H9 (cell line): ENCODE measurements at places on chromosomes 12 and 14.

DNA sequence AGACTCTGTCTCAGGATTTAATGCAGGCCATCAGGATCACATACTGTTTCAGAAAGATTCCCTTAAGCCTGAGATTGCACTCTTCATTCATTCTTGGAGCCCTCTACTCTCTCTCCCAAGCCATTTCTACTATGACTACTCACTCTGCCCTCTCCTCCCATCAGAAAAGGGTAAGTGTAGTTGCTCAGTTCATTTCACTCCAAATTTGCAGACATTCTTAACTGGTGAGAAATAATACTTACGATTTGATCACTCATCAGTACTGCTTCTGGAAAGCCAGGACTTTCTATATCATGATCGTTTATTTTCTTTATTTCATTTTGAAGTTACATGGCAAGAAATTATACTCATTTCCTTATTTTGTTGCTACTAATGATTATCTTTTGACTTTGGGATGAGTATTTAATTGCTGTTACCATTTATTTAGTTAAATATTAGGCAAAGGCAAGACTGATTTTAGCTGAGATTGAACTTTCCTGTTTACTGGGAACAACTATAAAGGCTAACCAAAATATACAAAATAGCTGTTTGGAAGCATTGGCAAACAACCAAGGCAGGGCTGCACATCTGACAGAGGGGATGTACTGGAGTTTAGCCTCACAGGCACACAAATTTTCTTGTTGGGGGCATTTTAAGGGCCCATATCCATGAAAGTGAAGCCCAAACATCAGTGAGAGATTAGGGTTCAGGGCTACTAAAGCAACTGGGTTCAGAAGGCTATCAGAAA, 4.1 kb upstream of the RERG start:
- DNase-seq = no peak

- peak; percentile 75 for DNase-seq
Measured at GRCh38 chr12:49019443-49020324, 1.1 kb upstream of the PRKAG1 start.

GRCh38 chr12:5506295-5506694, 74.4 kb downstream of the NTF3 start:
- no peak for DNase-seq

- no peak for DNase-seq
Measured at GRCh38 chr12:14618983-14619382, 51.3 kb upstream of the PLBD1 start.

GRCh38 chr12:46299851-46300250, 31.0 kb upstream of the SLC38A1 start:
- no peak for DNase-seq

GRCh38 chr14:57530571-57530970, 36.9 kb upstream of the CCDC198 start:
- DNase-seq = no peak

- DNase-seq = no peak
Measured at GRCh38 chr12:10617863-10618262, 4.5 kb upstream of the MAGOHB start.

DNA sequence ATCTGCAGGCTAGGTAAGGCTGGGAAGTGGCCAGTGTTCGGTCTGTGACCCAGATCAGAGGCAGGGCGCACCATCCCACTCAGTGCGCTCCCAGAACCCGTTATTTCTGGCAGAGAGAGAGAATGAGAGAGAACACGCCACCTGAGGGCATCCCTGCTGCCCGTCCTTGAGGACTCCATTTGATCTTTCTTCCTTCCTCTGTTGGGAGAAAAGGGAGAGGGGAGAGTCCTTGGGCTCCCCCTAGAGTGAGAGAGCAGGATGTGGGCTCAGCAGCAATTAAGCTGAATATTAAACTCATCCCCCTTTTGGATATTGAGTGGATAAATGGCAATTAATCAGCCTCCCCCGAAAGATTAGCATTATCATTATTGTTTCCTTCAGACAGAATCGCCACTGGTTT, 70.6 kb downstream of the IFT43 start:
- peak; percentile 34 for DNase-seq

DNA sequence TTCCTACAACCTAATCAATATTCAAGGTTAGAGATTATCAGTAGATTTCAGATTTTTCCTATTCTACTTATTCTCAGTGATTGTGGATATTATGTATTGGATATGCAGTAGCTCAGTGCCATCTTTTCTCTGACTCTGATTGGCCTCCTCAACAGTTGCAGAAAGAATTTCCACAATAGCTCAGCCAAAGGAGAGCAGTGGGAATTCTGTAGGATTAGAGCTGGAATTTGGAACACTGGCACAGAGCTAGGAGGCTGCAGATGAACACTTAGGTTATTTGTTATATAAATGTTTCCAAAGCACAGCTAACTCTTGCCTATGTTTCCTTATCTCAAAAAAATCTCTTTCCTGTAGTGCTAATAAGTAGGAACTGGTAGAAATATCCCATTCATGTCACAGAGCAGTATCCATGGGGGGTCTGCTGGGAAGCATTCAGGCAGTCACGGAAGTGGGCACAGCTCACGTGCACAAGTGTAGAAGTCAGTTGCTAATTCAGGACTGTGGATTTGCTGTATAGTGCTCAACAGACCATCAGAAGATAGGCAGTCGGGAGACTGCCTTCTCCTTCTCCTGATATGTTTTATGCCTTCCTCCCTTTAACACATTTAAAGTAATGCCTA, 116.2 kb upstream of the TMEM260 start:
- DNase-seq = no peak

DNA sequence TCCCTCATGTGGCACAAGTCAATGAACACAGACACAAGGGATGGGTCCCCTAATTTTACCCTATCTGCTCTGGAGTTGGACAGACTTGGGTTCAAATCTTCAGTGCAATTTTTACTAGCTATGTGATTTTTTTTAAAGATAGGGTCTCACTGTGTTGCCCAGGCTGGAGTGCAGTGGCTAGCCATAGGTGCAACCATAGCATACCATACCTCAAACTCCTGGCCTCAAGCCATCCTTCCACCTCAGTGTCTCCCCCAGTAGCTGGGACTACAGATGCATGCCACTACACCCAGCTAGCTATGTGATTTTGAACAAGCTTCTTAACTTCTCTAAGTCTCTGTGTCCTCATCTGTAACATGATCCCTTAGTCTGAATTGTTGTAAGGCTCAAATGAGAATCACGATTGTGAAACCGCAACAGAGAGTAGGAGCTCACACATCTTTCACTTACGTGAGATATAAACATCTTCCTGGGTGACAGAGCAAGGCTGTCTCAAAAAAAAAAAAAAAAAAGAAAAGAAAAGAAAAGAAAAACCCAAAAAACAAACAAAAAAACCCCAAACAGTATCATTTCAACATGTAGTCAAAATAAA, 4.7 kb downstream of the CALCOCO1 start:
- no peak for DNase-seq

- DNase-seq = no peak
Measured at GRCh38 chr14:95906591-95906990, 30.0 kb downstream of the TUNAR start.

DNA sequence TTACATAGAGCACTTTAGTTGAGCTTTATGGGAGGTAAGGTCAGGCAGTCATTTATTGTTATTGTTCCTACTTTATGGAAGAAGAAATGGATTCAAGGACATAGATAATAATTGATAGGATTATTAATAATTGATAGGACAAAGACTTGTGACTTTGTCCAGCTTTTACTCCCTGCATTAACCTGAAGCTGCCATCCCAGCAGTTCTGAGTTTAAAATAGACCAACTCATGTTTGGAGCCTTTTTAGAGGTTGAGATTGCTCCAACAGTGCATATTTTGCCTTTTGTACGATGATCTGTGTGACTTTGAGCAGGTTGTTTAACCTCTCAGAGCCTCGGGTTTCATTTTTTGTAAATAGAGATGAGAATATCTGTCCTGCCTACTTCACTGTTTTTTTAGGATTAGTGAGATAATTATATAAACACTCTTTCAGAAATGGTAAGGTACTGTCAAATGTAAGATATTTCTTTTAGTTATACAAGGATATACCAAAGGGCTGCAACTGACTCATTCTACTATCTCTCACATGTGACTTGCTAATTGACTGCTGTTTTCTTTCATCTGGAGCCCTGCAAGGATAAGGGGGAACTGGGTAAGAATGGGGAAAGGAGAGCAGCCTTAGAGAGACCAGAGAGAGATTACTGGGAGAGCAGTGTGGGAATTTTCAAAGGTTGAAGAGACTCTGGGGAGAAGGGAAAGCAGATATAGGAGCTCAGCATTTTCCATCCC, 15.3 kb downstream of the WDR20 start:
- no peak for DNase-seq

DNA sequence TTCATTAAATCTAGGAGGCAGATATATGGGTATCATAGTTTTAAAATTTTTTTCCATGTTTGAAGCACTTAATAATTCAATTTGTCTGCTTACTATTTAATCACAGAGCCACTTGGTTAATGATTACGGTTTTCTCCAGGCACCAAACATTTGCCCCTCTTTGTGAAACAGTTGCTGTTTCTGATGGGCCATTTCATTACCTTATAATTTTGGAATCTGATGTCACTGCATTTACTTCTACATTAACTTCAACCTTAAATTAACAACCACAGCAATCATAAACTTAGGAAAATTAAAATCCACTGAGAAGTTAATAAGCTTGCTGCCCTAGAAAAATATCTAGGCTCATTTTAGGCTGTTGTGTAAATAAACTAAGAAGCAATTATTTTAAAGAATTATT, 17.0 kb downstream of the TMCC3 start:
- DNase-seq = no peak
